Activated T-helper 1 cell treated with anti-CD3 and anti-CD28 coated beads, Interleukin-2, amount 50 U/mL, for 16 hours (primary cell): ENCODE measurements at places on chromosomes 7 and 10.

DNA sequence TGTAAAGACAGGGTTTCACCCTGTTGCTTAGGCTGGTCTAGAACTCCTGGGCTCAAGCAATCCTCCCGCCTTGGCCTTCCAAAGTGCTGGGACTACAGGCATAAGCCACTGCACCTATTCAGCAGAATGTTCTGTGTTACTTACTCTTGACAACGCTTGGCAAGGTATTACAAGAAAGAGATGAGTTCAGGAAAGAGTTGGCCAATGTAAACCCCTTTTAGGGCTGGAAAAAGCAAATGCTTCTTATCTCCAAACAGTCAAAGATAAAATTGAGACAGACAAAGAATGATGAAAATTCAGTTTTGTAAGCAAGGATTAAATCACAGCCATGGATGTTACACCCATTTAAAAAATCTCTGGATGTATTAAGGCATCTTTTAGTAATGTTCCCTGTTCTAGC is 114.0 kb upstream of the PODXL start:
- no peak for DNase-seq

- DNase-seq: no peak
These were observed 114.0 kb downstream of the TCF7L2 start for GRCh38 chr10:113064039-113064438.

- DNase-seq: no peak
These were observed 100.3 kb downstream of the CTBP2 start for GRCh38 chr10:125060026-125060425.

DNA sequence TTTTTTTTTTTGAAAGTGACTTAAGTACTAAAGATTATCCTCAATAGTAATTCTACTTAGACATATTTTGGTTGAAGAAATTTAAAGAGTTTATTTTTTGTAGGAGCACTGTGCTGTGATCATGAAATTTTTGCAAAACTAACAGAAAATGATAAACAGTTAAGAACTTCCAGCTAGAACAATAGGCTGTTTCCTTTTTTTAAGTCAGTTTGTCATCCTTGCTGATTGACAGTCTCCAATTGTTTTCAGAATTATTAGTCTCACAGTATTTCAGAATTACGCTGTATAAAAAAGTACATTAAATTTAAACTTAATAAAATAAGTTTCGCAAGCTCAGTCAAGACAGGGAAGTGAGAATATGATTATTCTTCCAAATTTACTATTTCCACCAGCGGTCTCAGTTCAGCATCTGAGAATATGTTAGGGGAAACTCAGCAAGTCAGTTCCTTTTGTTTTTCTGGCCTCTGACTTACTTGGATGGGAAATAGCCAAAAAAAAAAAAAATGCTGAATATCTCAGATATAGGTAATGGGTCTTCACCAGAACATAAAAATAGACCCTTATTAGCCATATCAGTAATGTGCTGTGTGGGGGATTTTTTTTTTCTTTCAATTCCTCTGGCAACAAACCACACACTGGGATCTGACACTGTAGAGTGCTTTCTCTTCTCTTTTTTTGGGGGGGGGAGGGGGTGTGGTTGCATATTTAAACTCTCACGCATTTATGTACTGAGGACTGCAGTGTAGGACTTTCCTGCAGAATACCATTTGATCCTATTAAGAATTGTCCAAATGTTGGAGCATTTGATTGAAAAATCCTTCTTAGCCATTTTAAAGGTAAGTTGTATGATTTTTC is at the start of gene CD36:
Gene CD36, plus strand, starts transcription at position 732 of the 855 bp plus-strand sequence. CDS start 8,099 bp downstream, outside the sequence.
- DNase-seq: no peak

- DNase-seq: no peak
These were observed 294.6 kb downstream of the RNLS start for GRCh38 chr10:88288320-88289059.

DNA sequence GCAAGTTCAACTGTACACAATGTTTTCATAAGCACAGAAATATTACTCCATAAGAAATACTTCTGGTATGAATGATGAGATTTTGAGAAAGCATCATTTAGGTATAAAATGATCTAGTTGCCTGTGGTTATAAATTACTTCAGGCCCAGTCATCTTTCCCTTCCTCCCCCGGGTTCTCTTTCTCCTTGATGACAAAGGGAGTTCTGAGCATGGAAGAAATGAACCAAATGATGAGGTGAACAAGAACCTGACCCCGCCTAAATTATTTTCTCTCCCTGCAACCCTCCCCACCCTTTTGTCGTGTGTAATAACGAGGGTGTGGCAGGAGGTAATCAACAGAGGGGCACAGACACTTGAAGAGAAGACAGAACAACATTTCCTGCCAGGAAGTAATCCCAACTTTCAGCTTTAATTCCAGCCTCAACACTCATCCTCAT is 319.6 kb upstream of the SP8 start:
- DNase-seq: no peak

GRCh38 chr7:132933072-132933458 is 148.8 kb downstream of the CHCHD3 start:
- DNase-seq: no peak

DNA sequence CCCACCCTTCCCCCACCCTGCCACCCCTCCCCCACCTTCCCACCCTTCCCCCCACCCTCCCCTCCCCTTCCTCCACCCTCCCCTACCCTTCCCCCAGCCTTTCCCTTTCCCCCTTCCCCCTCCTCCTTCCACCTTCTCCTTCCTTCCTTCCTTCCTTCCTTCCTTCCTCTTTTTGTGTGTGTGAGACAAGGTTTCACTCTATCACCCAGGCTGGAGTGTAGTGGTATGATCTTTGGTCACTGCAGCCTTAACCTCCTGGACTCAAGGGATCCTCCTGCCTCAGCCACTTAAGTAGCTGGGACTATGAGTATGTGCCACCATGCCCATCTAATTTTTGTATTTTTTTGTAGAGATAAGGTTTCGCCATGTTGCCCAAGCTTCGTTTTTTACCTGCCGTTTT is 35.2 kb downstream of the CYP17A1 start:
- DNase-seq: no peak

DNA sequence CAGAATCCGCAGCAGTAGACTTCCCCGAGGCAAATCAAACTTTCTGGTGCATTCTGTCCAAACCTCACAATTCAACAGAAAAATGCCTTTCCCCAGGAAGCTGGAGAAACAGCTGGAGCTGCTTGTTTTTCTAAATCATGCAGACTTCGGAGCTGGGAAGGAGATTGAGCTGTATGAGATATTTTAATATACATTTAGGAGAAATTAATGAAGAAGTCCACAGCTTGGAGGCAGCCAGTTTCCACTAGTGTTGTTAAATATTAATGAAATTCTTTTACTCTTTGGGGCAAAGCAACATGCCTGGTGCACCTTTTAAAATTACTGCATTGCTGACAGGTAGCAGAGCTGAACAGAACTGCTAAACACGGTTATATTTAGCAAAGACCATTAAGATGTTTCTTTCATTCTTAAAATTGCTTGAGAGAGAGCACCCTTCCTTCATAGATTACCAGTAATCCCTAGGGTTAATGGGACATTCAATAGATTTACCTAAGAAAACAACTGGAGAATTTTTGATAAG is 566.4 kb downstream of the SORCS3 start:
- DNase-seq: no peak
